ENCODE measurements at places on chromosomes 4 and X.

DNA sequence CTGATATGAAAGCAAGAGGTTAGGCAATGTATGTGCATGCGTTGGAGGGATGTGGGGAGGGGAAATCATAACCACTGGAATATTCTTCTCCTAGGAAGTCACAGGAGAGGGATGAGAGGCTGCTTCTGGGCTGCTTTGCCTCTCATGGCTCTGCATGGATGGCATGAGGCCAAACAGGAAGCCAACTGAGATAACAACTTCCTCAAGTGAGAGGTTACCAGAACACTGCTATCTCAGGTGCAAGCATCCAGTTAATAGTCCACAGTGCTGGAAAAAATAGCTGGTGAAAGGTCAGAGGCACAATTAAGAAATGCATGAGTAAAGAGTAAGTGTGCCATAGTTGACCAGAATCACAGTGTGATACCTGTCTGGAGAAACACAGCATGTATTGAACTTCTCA lies 113.3 kb downstream of the ELOVL6 start:
- no peak for DNase-seq

DNA sequence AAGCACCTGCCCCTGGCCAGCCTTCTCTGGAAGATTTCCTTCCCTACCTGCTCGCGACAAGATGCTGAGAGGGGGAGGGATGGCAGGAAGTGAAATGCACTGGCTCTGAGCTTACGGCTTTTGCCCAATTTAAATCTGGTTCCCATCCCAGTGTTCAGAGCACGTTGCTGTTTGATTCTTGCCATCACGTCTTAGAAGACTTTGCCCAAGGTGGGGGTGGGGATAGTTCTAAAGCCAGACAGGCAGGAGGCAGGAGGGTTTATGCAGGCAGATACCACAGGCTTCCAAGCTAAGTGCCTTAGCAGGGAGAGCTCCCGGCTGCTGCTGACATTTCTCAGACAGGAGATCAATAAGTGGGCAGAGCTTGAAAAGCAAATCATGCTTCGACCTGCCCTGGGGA lies 393.9 kb downstream of the MID1IP1 start:
- DNase-seq = no peak

GRCh38 chr4:15902746-15903145 lies 35.8 kb downstream of the FGFBP1 start:
- no peak for DNase-seq

DNA sequence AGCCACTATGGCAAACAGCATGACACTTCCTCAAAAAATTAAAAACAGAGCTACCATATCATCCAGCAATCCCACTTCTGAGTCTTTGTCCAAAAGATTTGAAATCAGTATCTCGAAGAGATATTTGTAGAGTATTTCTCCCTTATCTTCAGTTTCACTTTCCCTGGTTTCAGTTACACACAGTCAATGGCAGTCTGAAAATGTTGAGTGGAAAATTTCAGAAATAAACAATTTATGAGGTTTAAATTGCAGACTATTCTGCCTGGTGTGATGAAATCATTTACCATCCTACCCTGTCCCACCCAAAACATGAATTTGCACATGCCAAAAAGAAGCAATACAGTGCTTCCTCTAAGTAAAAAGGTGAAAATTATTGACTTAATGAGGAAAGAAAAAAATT lies 43.9 kb downstream of the NPY2R start:
- no peak for DNase-seq

GRCh38 chr4:99264927-99265326 lies 25.9 kb downstream of the ADH1A start:
- DNase-seq = no peak

- DNase-seq = no peak
Measured at GRCh38 chrX:51608766-51609165, 9.9 kb downstream of the CENPVL3 start.

DNA sequence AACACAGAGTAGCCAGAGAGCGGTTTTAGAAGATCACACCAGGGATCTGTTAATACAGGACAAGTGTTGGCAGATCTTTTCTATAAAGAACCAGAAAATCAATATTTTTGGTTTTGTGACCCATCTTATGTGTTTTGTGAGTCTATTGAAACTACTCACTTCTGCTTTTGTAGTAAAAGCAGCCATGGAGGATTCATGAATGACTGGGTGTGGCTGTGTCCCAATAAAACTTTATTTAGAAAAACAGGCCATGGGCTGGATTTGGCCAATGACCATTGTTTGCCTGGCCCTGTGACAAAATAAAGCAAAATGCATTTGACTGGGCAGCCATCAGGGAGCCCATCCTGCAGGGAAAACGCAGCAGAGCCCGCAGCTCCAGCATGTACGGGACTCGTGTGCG lies 99.9 kb upstream of the ADRA2C start:
- no peak for DNase-seq

DNA sequence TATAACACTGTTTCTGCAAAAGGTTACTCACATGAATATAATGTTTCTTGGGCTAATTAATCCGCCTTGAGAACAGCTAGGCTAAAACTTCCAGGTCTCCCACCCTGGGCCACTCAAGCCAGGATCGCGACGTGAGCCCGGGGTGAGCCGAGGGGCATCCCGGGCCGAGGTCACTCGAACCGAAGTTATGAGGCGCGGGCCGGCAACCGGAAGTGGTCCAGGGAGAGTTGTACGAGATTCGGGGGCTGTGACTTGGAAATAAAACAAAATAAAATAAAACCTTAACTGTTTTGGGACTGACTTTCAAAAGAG lies 317 bp downstream of the CMC4 start:
- DNase-seq = no peak
